ENCODE measurements at places on chromosomes 12 and 14.

DNA sequence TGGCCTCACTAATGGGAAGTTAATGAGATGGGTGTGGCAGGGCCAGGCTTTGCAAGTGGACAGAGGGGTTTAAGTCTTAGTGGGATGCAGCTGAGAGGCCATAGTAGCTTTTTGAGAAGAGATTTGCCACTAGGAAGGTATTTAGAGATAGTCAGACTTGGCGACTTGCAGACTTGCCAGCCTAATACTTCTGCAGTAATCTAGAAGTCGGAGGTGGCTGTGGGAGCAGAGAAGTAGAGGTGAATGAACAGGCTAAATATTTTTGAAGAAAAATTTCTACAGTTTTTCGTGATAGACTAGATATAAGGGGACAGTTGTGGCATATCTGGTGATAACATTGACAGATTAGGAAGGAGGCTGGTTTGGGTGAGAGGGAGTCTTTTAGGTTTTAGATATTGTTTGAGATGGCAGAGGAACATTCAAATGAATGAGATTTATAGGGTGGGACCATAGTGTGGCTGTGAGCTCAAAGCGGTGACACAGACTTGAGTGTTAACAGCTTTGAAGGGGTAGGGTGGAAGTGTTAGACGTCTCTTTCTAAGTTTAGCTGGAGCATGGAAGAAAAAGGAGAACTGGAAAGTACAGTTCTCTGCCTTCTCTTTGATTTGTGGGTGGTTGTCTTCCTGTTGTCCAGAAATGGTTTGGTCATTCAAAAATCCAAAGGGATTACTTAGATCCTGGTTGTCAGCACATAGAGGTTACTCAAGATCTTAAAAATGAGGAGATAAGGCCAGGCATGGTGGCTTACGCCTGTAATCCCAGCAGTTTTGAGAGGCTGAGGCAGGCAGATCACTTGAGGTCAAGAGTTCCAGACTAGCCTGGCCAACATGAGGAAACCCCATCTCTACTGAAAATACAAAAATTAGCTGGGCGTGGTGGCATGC is 44.9 kb downstream of the MAPKAPK5 start:
- DNase-seq, result no peak

GRCh38 chr14:95359994-95360826 is 40.5 kb upstream of the CLMN start:
- DNase-seq, result no peak

DNA sequence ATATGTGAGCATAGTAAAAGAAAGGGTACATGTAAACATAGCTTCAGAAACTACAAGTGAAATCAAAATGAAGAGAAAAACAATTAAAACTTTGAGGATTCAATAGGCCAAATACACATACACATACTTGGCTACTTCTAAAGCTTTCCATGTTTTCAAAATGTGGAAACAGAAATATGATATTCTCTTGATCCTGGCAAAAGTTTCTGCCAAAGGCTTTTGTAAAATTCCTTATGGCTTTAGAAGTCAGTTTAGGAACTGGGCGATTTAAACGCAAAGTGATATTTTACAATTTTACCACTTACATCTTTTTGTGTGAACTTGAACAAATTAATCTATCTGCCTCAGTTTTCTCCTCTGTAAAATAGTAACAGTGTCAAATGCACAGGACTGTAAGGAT is 756.4 kb downstream of the C12orf50 start:
- DNase-seq, result no peak

GRCh38 chr12:111673503-111673902 is 12.3 kb downstream of the BRAP start:
- DNase-seq, result no peak

GRCh38 chr14:105348169-105348944 is 33.8 kb downstream of the PACS2 start:
- no peak for DNase-seq

- DNase-seq, result no peak
These were observed 40.0 kb upstream of the PNMA1 start for GRCh38 chr14:73753887-73754795.

DNA sequence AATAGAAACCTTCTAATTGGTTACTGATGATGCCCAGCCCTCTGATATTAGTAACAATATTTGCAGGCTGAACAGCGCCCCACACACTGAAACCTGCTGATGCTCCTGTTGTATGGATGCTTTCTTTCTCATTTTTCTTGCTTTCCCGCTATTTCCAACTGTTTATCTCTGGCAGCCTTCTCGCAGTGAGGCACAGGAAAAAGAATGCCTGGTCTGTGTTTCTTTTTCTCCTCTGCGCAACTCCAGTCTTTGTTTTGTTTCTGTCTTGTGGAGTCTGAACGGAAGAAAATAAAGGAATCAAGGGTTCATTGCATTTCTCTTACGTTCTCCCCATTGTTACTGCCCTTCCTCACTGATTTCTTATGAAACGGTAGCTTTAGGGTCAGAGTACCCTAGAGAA is 451.2 kb downstream of the EGLN3 start:
- no peak for DNase-seq

GRCh38 chr12:457676-458075 is 2.1 kb upstream of the B4GALNT3 start:
- DNase-seq, result no peak

DNA sequence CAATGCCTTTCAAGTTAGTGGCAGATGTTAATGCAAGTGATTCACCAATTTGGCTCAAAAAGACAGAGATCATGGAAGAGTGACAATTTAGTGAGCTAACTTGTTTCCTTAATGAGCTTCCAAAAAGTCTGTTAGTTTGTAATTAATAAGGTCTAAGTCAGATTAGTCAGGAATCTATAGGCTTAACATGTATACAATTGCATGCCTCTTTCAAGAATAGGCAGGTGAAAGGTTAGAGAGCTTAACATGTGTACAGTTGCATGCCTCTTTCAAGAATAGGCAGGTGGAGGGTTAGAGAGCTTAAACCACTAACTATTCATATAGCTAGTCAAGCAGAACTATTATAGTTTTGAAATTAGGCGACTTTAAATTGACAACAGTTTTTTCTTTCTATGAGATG is 663.8 kb downstream of the C12orf50 start:
- DNase-seq, result no peak

- DNase-seq, result no peak
These were observed 33.6 kb upstream of the HIF1A start for GRCh38 chr14:61661471-61662400.

DNA sequence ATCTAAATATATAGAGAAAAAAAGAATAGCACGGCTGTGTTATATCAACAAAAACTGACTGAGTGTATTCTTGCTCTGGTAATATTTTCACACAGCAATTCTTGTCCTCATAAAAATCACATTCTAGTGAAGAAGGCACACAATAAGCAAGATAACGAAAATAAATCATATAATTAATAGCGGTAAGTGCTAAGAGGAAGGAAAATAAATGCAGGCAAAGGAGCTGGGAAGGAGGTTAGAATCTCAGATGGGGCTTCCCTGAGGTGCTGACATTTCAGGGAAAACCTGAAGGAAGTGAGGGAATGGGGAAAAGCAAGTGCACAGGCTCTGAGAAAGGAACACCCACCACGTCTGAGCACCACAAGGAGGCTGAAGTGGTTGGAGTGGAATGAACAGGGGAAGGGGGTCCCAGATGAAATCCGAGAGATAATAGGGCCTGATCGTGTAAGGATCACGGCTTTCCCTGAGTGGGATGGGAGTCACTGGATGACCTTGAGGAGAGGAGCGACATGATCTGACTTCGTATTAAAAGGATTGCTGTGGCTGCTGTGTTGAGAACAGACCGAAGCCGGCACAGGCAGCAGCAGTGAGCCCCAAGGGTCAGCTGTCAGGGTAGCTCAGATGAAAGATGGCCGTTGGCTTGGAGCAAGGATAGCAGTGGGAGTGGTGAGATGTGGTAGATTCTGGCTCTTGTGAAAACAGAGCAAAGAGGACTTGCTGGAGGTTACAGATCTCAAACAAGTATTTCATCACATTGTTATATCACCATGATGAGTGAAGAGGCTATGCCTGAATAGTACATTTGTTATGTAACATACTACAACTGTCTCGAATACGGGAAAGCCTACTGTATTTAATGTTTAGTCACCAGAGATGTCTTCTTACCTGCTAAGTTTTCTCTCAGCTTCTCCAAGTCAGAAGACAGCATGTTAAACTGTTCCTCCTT is 67.1 kb upstream of the VPS33A start:
- DNase-seq, result no peak

Data from NCI-H1436 treated with DMSO at 0.1 percent for 48 hours (cell line).